ENCODE measurements at places on chromosomes 16 and 17. TPM values are rescaled to one million over a fixed set of nuclear protein-coding genes. Genes with fewer than 3 reads are reported as not detected.

C17orf113 gene
- total RNA-seq, result 1.2 TPM

GRCh38 chr16:24689128-24689527 is 40.3 kb upstream of the TNRC6A start:
- no peaks in the 10 kb centered on the region for H3K27me3 ChIP-seq
- no peaks in the 10 kb centered on the region for H3K4me1 ChIP-seq
- peak; percentile 19 for DNase-seq

DNA sequence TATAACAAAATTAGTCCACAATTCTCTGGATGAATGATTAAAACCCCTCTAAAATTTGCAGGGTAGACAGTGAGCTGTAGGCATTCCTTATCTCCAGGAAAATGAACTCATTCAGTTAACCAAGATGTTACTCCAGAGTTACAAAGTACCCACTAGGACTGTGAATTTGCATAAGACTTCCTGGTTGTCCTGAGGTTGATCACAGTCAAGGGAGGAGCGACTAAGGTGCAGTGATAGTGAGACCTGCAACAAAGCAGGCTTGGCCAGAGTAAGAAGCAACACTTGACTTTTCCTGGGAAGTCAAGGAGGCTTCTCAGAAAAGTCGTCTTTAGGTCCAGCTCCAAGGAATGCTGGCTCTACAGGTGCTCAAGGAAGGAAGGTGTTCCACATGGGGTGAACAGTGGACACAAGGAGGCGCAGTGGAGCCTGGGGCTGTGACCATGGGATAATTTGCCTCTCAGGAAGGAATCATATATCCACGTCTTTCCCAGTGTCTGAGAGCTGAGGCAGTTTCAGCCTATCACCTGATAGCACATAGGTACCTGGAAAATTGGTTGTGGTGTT is 821.1 kb upstream of the EEF2KMT start:
- H3K36me3 ChIP-seq, result no peaks in the 10 kb centered on the region
- H3K4me1 ChIP-seq, result no peaks in the 10 kb centered on the region
- no peak overlapping the region for H3K4me3 ChIP-seq
- no peaks in the 10 kb centered on the region for H3K27me3 ChIP-seq
- no peak for DNase-seq

- peak within 1 kb of the TSS; percentile 89 for H3K27ac ChIP-seq
- H3K4me1 ChIP-seq, result peaks cover 50% of the 10 kb centered on the region
- H3K36me3 ChIP-seq, result no peaks in the 10 kb centered on the region
- H3K4me3 ChIP-seq, result peak within 1 kb of the TSS; percentile 84
Measured at GRCh38 chr17:29592850-29593551, at the start of gene ANKRD13B. TSS of gene ANKRD13B (plus strand) at chr17:29593132. CDS start at chr17:29593622, 490 bp downstream.

DNA sequence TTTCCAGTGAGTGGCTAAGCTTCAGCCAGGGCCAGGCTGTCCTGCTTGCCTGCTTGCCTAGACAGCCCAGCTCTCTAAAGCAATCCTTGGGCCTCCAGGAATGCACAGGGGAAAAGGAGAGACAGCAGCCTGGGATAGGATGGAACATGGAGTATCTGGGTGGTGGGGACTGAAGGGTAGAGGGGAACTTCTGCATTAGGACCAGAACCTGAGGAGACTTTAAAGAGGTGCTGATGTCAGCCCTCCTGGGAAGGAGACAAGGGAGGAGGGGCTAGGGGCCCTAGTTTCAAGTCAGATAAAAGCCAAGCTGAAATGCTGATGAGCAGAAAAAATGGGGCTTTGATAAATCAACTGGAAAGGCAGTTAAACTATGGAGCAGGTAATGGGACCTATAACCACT is 1.8 kb downstream of the HOXB7 start:
- no peak for DNase-seq
- H3K27me3 ChIP-seq, result peaks cover 100% of the 10 kb centered on the region
- H3K4me3 ChIP-seq, result no peak overlapping the region
- H3K4me1 ChIP-seq, result peaks cover 13% of the 10 kb centered on the region
- no peaks in the 10 kb centered on the region for H3K36me3 ChIP-seq

SLC6A4 gene
- not detected for total RNA-seq

MMP15 gene
- total RNA-seq, result 2.5 TPM

DNA sequence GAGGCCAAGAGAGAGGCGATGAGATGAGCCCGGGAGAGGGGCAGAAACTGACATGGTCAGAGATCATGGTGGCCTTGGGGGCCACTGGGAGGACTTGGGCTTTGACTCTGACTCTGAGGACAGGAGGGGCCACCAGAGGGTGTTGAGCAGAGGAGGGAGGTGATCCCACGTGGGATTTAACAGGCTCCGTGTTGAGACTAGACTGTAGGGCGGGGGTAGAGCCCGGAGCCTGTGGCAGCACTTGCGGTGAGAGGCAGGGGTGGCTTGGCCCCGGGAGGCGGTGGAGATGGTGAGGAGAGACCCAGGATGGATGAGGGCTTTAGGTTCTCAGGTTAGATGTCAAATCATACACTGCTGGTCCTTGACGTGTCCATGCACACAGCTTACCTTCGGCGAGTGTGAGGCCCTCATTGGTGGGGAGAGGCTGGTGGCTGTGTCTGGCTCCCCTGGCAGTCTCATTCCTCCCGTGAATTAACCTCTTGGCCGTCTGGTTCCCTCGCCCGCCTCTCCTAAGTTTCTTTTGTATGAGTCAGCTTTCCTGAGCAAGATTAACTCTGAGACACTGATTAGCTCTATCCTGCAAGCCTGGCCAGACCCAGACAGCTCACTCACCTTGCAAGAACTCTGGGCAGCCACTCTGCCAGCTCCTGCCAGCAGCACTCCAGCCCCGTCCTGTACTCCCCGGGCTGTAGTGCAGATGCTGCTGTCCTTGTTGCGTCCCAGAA is 39.7 kb downstream of the VPS35L start:
- H3K27me3 ChIP-seq, result no peaks in the 10 kb centered on the region
- H3K4me3 ChIP-seq, result no peak overlapping the region
- H3K4me1 ChIP-seq, result no peaks in the 10 kb centered on the region
- peaks cover 69% of the 10 kb centered on the region for H3K36me3 ChIP-seq

DNA sequence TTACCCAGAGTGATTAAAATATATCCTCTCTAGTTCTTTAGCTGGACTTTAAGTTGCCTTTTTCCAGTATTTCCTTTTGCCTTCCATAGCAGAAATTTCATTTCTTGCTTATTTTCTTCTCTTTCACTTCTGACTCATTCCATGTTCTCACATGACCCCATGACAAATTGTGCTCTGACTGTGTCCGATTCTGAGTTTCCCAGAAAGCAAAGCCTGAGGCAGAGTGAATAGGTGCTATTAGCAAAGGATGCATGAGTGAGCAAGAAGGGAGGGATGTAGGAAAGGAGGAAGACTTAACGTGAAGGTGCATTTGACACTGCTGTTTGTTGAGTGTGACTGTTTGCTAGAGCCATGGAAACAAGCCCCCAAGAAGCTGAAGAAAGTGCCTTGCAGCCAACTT is 82.6 kb upstream of the CNTNAP4 start:
- DNase-seq, result no peak
- no peak overlapping the region for H3K4me3 ChIP-seq
- H3K27ac ChIP-seq, result no peak overlapping the region
- H3K36me3 ChIP-seq, result no peaks in the 10 kb centered on the region
- H3K4me1 ChIP-seq, result no peaks in the 10 kb centered on the region
- H3K27me3 ChIP-seq, result no peaks in the 10 kb centered on the region

DNA sequence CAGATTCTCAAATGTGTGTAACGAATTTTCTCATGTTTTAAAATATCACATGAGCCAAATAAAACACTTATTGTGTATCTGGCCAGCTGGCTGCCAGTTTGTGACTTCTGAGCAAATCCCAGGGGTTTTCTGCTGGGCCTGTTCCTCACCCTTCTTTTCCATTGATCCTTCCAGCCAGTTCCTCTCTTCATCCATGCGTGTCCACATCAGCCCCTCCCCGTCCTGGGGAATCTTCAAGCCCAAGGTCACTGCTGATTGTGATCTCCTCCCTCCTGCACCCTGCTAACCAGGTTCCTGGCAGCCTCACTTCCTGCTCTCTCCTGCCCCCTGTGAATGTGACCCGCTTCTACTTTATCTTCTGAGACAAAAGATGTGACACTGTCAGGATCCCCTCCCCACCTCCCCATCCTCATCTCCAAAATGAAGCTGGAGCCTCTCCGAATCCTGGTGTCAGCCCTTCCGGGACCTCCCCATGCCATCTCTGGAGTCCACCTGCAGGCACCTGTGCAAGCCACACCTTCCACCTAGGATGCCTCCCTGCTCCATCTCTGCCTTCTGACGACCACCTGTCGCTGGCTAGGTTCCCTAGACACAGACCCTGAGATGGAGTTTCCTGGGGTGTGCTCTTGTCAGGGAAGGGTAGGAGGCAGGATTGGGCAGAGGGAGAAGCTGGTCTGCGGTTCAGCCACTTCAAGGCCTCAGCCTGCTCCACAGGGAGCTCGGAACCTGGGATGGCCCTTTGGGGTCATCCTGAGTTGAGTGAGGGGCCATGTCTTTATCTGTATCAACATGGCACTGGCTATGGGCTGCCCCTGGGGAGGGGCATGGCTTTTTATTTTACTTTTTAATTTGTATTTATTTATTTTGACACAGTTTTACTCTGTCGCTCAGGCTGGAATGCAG is 205.1 kb downstream of the KATNIP start:
- H3K27me3 ChIP-seq, result no peaks in the 10 kb centered on the region
- no peak for DNase-seq
- H3K4me3 ChIP-seq, result no peak overlapping the region
- no peaks in the 10 kb centered on the region for H3K4me1 ChIP-seq
- H3K27ac ChIP-seq, result no peak overlapping the region
